Effector memory CD8-positive, alpha-beta T cell (primary cell): ENCODE measurements at places on chromosomes 11 and 22.

DNA sequence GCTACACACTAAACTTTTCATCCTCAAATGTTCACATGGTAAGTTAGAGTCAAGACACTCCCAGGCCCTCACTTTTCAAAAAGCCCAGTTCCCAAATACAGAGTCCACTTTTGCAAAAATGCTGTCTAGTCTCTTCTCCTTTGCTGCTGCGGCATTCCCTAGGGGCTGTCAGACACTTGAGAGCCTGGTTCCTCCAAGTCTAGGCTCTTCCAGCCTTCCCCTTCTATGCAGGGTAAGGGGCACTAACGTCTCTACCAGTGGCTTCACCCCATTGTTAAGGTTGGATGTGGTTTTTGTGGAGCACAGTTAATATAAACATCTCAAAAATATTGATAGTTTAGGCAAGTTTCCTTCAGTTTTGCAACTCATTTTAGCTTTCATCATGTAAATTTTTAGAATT is 181.5 kb downstream of the KIF18A start:
- DNase-seq = no peak

DNA sequence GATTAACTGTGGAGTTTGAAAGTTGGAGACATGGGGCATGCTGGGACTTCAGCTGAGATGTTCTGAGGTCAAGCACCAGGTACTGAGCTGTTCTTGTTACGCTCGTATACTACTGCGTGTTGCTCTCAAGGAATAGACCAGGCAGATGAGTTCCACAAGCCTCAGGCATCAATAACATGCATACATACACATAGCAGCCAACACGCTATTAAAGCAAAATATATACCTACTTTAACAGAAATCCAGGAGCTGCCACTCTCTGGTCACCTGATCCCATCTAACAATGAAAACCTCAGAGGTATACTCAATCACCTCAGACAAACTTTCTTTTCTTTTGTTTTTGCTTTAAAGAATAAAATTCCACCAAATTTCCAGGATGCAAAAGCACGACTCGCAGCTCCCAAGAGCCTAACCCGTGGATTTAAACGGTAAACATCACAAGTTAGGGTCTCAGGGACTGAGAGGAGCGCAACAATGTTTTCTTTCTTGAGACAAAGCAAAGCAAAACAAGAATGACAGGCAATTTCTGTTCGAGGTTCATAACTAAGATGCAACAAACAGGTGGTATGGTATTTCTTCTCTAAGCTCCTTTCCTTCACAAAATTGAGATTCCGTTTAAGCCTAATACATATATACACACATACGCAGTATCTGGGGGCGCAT is 16.5 kb downstream of the BLID start:
- DNase-seq = no peak

- no peak for DNase-seq
These were observed 68.5 kb upstream of the SLC35C1 start for GRCh38 chr11:45736424-45736823.

DNA sequence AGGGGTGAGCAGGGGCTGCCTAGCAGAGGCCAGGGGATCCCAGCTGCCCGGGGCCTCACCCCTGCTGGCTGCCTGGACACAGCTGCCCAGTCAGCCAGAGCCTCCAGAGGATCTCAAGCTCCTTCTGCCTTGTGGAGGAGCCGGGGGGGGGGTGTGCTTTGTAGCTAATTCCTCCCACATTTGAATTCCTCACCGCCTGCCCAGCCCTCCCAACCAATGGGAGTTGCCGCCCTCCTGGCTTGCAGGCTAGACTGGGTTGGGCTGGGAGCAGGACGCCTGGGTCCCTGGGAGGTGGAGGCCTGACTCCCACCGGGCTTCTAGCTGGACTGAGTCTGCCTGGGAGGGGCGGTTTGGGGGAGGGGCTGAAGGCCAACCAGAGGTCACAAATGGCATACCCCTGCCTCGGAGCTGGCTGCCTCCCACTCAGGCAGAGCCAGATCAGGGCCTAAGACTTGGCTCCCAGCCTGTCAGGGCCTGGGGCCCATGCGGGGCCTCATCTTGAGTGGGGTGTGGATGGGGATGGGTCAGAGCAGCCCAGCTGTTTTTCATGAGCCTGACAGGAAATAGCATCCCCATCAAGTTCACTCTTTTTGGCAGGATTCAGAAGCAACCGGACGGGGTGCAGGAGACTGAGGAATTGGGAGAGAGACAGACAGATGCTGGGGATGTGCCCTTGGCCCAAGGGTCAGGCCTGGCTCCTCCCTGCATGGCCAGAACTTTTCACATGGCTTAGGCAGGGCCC is 29.2 kb upstream of the PDE2A start:
- no peak for DNase-seq

DNA sequence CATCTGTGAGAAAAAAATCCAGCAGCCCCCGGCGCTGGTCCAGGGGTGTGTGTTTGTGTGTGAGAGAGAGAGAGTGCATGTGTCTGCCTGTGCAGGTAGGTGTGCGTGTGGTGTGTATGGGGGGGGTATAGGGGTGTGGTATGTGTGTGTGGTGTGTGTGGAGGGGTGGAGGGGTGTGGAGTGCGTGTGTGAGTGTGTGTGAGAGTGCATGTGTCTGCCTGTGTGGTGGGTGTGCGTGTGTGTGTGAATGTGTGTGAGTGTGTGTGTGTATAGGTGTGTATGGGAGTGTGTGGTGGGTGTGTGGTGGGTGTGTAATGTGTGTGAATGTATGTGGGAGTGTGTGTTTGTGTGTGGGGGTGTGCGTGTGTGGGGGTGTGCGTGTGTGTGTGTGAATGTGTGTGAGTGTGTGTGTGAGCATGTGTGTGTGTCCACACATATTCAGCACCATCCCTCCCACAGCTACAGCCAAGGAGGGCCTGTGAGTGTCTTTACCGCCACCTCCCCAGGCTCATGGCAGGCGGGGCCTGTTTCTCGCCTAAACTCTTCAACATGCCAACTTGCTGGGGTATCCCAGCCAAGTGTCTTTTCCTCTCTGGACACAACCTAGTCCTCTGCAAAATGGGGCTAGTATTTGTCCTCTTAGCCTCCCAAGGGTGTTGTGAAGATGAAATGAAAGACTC is 11.9 kb downstream of the LMO1 start:
- DNase-seq = no peak
